ENCODE measurements at places on chromosomes 13 and 19. TPM values are rescaled to one million over a fixed set of nuclear protein-coding genes. Genes with fewer than 3 reads are reported as not detected.

Gene CEACAM8
- not detected for total RNA-seq

- peak overlapping the region; percentile 60 for H3K4me3 ChIP-seq
- H3K4me1 ChIP-seq: peaks cover 29% of the 10 kb centered on the region
- DNase-seq: peak; percentile 74
- peaks cover 26% of the 10 kb centered on the region for H3K36me3 ChIP-seq
Observed at GRCh38 chr19:49889687-49890348, 6.9 kb downstream of the IL4I1 start.

- H3K27me3 ChIP-seq: no peaks in the 10 kb centered on the region
- no peaks in the 10 kb centered on the region for H3K36me3 ChIP-seq
- no peaks in the 10 kb centered on the region for H3K4me1 ChIP-seq
- H3K4me3 ChIP-seq: no peak overlapping the region
Observed at GRCh38 chr13:51707461-51707860, 96.5 kb downstream of the DHRS12 start.

DNA sequence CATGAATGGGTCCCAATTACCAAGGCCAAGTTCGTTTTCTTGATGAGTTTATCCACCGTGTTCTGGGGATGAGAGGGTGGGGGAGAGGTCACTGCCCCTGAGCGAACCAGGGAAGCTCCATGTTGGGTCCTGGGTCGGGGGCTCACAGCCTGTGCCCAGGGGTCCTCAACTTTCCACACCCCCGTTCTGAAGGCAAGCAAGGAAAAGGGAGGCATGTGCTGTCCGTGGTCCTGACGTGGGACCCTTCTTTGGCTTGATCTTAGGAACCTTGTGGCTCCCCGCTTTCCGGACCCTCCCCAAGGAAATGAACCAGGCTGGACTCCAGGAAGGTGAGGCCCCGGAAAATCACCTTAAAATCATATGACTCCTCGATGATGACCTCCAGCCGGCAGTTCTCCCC is 18.2 kb upstream of the MEIS3 start:
- no peaks in the 10 kb centered on the region for H3K36me3 ChIP-seq
- peaks cover 88% of the 10 kb centered on the region for H3K27me3 ChIP-seq
- no peak for DNase-seq
- peaks cover 6% of the 10 kb centered on the region for H3K4me1 ChIP-seq
- no peak overlapping the region for H3K27ac ChIP-seq
- H3K4me3 ChIP-seq: no peak overlapping the region

DNA sequence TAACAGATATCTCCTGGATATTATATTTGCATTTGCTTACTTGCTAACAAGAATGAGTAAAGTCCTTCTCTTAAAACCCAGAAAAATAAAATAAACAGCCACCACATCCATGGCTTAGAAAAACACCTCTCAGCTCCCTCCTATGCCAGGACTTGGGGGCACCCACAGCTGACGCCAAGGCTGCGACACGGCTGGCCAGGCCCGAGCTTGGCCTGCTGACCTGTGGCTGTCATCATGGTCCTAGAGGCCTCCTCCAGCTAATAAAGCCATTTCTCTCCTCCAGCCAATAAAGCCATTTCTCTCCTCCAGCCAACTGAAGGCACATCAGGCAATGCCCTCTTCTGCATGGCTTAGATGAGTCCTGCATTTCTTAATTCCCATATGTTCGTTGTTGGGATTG is 20.9 kb downstream of the C19orf12 start:
- H3K27me3 ChIP-seq: no peaks in the 10 kb centered on the region
- peak overlapping the region; percentile 13 for H3K27ac ChIP-seq
- H3K4me1 ChIP-seq: peaks cover 8% of the 10 kb centered on the region
- H3K4me3 ChIP-seq: no peak overlapping the region
- DNase-seq: no peak

Data from left ventricle myocardium inferior (tissue), 1 donor.